ENCODE measurements at places on chromosomes 4 and X.
A peak's percentile ranks its signal among the peaks of the same experiment; 100 is the strongest.

GRCh38 chr4:6362896-6363295, 93.2 kb downstream of the WFS1 start:
- H3K36me3 ChIP-seq, result no peaks in the 10 kb centered on the region
- peak; percentile 60 for DNase-seq
- H3K4me1 ChIP-seq, result no peaks in the 10 kb centered on the region
- no peak overlapping the region for H3K4me3 ChIP-seq
- no peaks in the 10 kb centered on the region for H3K27me3 ChIP-seq
- H3K27ac ChIP-seq, result no peak overlapping the region

DNA sequence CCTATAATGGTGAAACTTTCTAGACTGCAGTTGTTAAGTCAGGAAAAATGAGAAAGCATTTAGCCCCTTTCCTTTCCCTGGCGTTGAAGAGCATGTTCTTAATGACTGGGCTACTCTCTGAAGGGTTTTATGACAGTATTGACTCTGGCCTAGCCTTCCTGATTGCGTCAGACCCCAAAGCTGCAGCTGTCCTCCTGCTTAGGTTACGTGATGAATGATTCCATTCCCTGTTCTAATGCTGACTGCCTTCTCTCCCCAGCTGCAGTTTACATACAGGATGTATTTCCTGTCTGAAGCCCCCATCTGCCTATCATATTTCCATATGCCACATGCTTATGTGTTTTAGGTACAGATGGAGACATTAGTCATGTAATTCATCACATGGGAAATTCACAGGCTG, 105.8 kb upstream of the EGFL6 start:
- H3K4me3 ChIP-seq, result no peak overlapping the region
- no peak overlapping the region for H3K27ac ChIP-seq
- peaks cover 7% of the 10 kb centered on the region for H3K36me3 ChIP-seq
- DNase-seq, result no peak
- no peaks in the 10 kb centered on the region for H3K4me1 ChIP-seq

- no peak for DNase-seq
- no peaks in the 10 kb centered on the region for H3K36me3 ChIP-seq
These were observed at the start of gene MAGEE2 for GRCh38 chrX:75784680-75785491. MAGEE2 (minus strand) TSS chrX:75785254; CDS start chrX:75785051, 203 bp downstream.

DNA sequence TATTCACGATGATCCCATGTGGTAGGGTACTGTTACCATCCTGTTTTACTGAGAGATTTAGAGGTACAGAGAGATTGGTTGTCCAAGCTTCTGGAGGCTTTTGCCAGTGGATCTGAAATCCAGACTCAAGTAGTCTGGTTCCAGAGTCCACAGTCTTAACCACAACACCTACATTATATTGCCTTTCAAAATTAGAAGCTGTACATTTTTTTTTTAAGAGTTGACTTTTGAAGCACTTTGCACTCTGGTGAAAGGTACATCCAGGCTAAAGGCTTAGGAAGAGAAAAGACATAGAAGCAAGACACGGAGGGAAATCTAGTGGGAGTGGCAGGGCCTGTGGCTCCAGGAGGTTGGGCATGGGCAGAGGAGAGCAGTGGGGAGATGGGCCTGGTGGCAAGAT, 122.1 kb downstream of the AFF1 start:
- peaks cover 32% of the 10 kb centered on the region for H3K4me1 ChIP-seq
- peaks cover 37% of the 10 kb centered on the region for H3K36me3 ChIP-seq
- no peaks in the 10 kb centered on the region for H3K27me3 ChIP-seq
- H3K4me3 ChIP-seq, result no peak overlapping the region
- DNase-seq, result no peak

- H3K27me3 ChIP-seq, result no peaks in the 10 kb centered on the region
- DNase-seq, result no peak
- H3K4me1 ChIP-seq, result peaks cover 6% of the 10 kb centered on the region
- H3K4me3 ChIP-seq, result no peak overlapping the region
These were observed 25.8 kb upstream of the RPL39 start for GRCh38 chrX:119817130-119817690.
